A549 treated with Hydrocortisone at 1 μM for 4 hours (cell line): ENCODE measurements at places on chromosomes 11 and 22. TPM values are rescaled to one million over a fixed set of nuclear protein-coding genes. Genes with fewer than 3 reads are reported as not detected.

Gene GALNT18
- 27.0 to 34.1 TPM (median 32.5 TPM) in 5 replicates for total RNA-seq

Gene CHRM1
- total RNA-seq, result 0.06 to 0.13 TPM (median 0.08 TPM) in 5 replicates

Gene KCNJ1
- 0.03 TPM in 1 of 5 replicates, not detected in the others for total RNA-seq

Gene HORMAD2
- total RNA-seq, result not detected in 5 replicates

Gene GVQW3
- total RNA-seq, result 0.32 to 1.3 TPM (median 0.90 TPM) in 5 replicates

Gene CYTH4
- 0.53 to 1.5 TPM (median 0.74 TPM) in 5 replicates for total RNA-seq

Gene RAB36
- 6.8 to 7.8 TPM (median 7.1 TPM) in 5 replicates for total RNA-seq

Gene FGF3
- not detected in 5 replicates for total RNA-seq

Gene SLC22A8
- total RNA-seq, result not detected in 5 replicates

Gene LARGE1
- total RNA-seq, result 3.5 to 5.0 TPM (median 4.3 TPM) in 5 replicates

Gene SLC22A25
- total RNA-seq, result not detected in 5 replicates

Gene CCDC188
- total RNA-seq, result not detected in 5 replicates

Gene CACNA1I
- total RNA-seq, result 0.05 to 0.07 TPM (median 0.05 TPM) in 5 replicates

Gene BIRC3
- total RNA-seq, result 49.4 to 68.8 TPM (median 52.7 TPM) in 5 replicates

Gene P2RX3
- total RNA-seq, result 0.07 to 0.32 TPM (median 0.23 TPM) in 5 replicates

Gene LRRC56
- 0.71 to 0.86 TPM (median 0.81 TPM) in 5 replicates for total RNA-seq

Gene OR51E2
- total RNA-seq, result not detected in 5 replicates

Gene ANKK1
- 0.03 to 0.11 TPM (median 0.05 TPM) in 3 of 5 replicates, not detected in the others for total RNA-seq

Gene DPAGT1
- 31.5 to 39.9 TPM (median 37.0 TPM) in 5 replicates for total RNA-seq

Gene HIC2
- 2.5 to 3.0 TPM (median 2.6 TPM) in 5 replicates for total RNA-seq

Gene OR5B2
- total RNA-seq, result not detected in 5 replicates

Gene VPREB1
- not detected in 5 replicates for total RNA-seq

Gene TP53I11
- total RNA-seq, result 36.6 to 48.4 TPM (median 40.8 TPM) in 5 replicates

Gene FOLR3
- 0.22 TPM in 1 of 5 replicates, not detected in the others for total RNA-seq

Gene MEI1
- total RNA-seq, result 0.25 TPM in 1 of 5 replicates, not detected in the others

Gene EHD1
- total RNA-seq, result 104 to 116 TPM (median 113 TPM) in 5 replicates

Gene KCNQ1OT1
- total RNA-seq, result 0.05 to 0.07 TPM (median 0.06 TPM) in 5 replicates

Gene MLC1
- total RNA-seq, result 0.02 TPM in 1 of 5 replicates, not detected in the others

Gene TLCD5
- 5.3 to 8.1 TPM (median 7.3 TPM) in 5 replicates for total RNA-seq

Gene SPON1
- 0.07 TPM in 1 of 5 replicates, not detected in the others for total RNA-seq

Gene NCR3LG1
- 1.7 to 3.7 TPM (median 2.2 TPM) in 5 replicates for total RNA-seq

Gene RFPL1
- total RNA-seq, result not detected in 5 replicates

Gene MYOD1
- total RNA-seq, result 0.06 to 0.08 TPM in 2 of 5 replicates, not detected in the others

Gene P2RY2
- total RNA-seq, result 10.3 to 13.0 TPM (median 11.8 TPM) in 5 replicates

Gene MAP6
- total RNA-seq, result 1.1 to 2.1 TPM (median 2.1 TPM) in 5 replicates

Gene VWCE
- 0.51 to 0.97 TPM (median 0.69 TPM) in 5 replicates for total RNA-seq

Gene OR56A1
- total RNA-seq, result not detected in 5 replicates

Gene CCDC89
- total RNA-seq, result not detected in 5 replicates

Gene FIBIN
- not detected in 5 replicates for total RNA-seq

Gene MMP7
- total RNA-seq, result 21.8 to 34.2 TPM (median 23.2 TPM) in 5 replicates

Gene SCGB2A2
- not detected in 5 replicates for total RNA-seq

Gene RFPL3
- not detected in 5 replicates for total RNA-seq

Gene KRTAP5-11
- total RNA-seq, result not detected in 5 replicates

Gene TOM1
- total RNA-seq, result 10.9 to 13.1 TPM (median 11.9 TPM) in 5 replicates

Gene HSPB2
- total RNA-seq, result not detected in 5 replicates

Gene CCDC116
- 0.05 to 0.06 TPM in 2 of 5 replicates, not detected in the others for total RNA-seq
